ENCODE measurements at places on chromosomes 6 and 20. TPM values are rescaled to one million over a fixed set of nuclear protein-coding genes. Genes with fewer than 3 reads are reported as not detected.

The LSM2 gene
- total RNA-seq = 36.9 TPM

The PDE10A gene
- 12.2 TPM for total RNA-seq

The FAM209B gene
- total RNA-seq = 0.33 TPM

The FAM83C gene
- total RNA-seq = not detected

The RAB44 gene
- not detected for total RNA-seq

The SLA2 gene
- total RNA-seq = not detected

The LY86 gene
- not detected for total RNA-seq

The SIRPD gene
- not detected for total RNA-seq

The TRAPPC3L gene
- 0.17 TPM for total RNA-seq

The SMLR1 gene
- not detected for total RNA-seq

The C20orf141 gene
- not detected for total RNA-seq

The MOG gene
- not detected for total RNA-seq

The CARMIL1 gene
- total RNA-seq = 10.6 TPM

The FOXS1 gene
- total RNA-seq = 0.09 TPM

The APCDD1L gene
- total RNA-seq = 0.17 TPM

The ZC2HC1B gene
- total RNA-seq = not detected

The TSHZ2 gene
- total RNA-seq = 1.9 TPM

The FRS3 gene
- total RNA-seq = 1.2 TPM

The NHSL1 gene
- 78.7 TPM for total RNA-seq

The NRSN1 gene
- total RNA-seq = not detected

The DZANK1 gene
- 0.70 TPM for total RNA-seq

The EDN3 gene
- not detected for total RNA-seq

The STX11 gene
- 17.2 TPM for total RNA-seq

The LIME1 gene
- total RNA-seq = 3.7 TPM

The C6orf118 gene
- not detected for total RNA-seq

The MEP1A gene
- not detected for total RNA-seq

The TGM6 gene
- not detected for total RNA-seq

The C6orf163 gene
- 1.0 TPM for total RNA-seq

The EGFL8 gene
- 1.3 TPM for total RNA-seq

The PI16 gene
- total RNA-seq = not detected

The AVP gene
- not detected for total RNA-seq

The GSTA3 gene
- total RNA-seq = not detected

The BAK1 gene
- 23.5 TPM for total RNA-seq

The RNF146 gene
- 46.3 TPM for total RNA-seq

The HMGCLL1 gene
- total RNA-seq = not detected

The B3GAT2 gene
- not detected for total RNA-seq

The PBOV1 gene
- total RNA-seq = not detected

The LGSN gene
- total RNA-seq = not detected

The AAR2 gene
- total RNA-seq = 31.7 TPM

The PSMF1 gene
- total RNA-seq = 32.7 TPM

The DOK5 gene
- 0.34 TPM for total RNA-seq

The HRH3 gene
- total RNA-seq = not detected

The GTF3C6 gene
- total RNA-seq = 62.6 TPM

The CST8 gene
- total RNA-seq = not detected

The TAGAP gene
- total RNA-seq = not detected

The TNFRSF21 gene
- total RNA-seq = 56.0 TPM

The NUDT3 gene
- 33.9 TPM for total RNA-seq

All from dermis blood vessel endothelial cell (primary cell).